ENCODE measurements at places on chromosomes 5 and 9.

GRCh38 chr9:3479514-3480352, 46.1 kb downstream of the RFX3 start:
- no peak for DNase-seq

- no peak for DNase-seq
Observed at GRCh38 chr9:98083061-98083501, 26.5 kb downstream of the NANS start.

DNA sequence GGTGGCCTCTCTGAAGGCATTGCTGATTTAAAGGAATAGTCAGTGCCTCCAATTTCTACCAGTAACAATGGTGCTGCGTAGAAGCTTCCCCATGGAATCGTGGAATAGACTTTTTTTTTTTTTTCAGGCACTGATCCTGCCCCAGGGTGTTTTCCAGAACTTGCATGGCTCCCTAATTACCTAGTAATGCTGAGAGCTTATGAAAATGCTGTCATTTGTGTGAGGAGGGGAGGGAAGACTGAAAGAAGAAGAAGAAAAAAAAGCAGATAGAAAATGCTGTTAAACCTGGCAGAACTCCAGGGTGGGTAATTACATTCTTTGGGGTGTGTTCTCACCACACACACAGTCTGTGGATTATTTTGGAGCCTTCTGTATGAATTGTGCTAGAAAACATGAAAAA, 4.8 kb upstream of the GRIA1 start:
- no peak for DNase-seq

DNA sequence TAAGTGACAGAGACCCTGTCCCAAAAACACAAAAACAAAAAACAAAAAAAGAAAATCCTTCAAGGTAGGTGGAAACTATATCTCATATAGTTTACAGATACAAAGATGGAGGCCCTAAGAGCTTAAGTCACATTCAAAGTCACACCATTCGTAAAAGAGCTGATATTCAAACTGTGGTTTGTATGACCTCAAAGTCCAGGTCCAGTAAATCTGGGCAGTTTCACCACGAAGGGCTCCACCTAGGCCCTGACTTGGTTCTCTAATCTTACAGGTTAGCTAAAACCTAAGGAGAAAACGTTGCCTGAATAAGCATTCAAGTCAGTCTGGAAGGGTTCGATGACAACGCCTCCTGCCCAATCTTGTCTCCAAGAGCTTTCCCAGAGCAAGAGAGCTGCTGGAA, 44.1 kb downstream of the SUSD1 start:
- no peak for DNase-seq

DNA sequence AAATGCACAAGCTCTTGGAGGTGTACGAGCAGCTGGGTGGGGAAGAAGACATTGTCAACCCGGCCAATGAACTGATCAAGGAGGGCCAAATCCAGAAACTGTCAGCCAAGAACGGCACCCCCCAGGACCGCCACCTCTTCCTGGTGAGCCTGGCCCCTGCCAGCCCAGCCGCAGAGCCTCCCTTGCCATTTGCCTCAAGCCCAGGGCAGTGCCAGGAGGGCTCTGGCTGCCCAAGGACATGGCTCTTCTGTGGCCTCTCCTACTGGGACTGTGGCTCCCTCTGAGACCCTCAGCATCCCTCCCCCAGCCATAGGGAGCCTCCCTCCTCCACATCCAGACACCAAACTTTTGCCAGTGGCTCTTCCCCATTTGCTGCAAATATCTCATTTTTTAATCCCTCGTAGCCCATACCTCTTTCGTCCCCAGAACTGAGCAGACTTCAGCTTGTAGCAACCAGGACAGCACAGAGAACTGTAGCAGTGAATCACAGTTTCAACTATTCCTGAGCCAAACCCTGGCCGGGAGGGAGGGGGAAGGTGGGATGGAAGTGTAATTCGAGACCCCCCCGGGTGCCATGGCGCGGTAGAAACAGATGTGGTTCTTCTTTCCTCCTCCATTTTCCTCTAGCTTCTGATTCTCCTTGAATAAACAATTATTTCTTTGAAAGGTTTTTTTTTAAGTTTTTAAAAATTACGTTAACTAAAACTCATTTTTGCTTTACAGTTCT, 44.5 kb upstream of the SUSD3 start:
- no peak for DNase-seq

- DNase-seq, result no peak
Observed at GRCh38 chr5:52497133-52497693, 290.5 kb upstream of the ITGA1 start.

- no peak for DNase-seq
Observed at GRCh38 chr5:154664869-154665268, 90.3 kb upstream of the LARP1 start.

GRCh38 chr5:57902095-57902494, 419.5 kb upstream of the ACTBL2 start:
- no peak for DNase-seq

DNA sequence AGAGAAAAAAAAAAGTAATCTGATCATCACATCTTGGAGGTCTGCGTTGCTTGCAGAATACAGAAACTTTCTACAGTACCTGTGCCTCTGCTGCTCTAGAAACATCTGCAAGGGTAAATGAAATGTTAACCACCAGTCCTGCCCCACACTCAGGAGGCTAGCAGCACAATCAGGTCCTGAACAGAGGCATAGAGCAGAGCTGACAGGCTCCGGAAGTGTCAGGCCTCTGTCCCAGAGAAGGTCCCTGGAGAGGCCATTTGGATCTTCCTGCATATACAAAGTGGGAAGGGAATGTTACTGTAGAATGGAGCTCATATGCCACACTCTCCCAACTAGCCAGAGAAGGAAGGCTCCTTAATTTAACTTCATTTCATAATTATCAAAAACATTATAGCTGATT, 7.2 kb downstream of the NRG2 start:
- DNase-seq, result no peak

- no peak for DNase-seq
Observed at GRCh38 chr5:146390469-146390868, 51.8 kb downstream of the POU4F3 start.

DNA sequence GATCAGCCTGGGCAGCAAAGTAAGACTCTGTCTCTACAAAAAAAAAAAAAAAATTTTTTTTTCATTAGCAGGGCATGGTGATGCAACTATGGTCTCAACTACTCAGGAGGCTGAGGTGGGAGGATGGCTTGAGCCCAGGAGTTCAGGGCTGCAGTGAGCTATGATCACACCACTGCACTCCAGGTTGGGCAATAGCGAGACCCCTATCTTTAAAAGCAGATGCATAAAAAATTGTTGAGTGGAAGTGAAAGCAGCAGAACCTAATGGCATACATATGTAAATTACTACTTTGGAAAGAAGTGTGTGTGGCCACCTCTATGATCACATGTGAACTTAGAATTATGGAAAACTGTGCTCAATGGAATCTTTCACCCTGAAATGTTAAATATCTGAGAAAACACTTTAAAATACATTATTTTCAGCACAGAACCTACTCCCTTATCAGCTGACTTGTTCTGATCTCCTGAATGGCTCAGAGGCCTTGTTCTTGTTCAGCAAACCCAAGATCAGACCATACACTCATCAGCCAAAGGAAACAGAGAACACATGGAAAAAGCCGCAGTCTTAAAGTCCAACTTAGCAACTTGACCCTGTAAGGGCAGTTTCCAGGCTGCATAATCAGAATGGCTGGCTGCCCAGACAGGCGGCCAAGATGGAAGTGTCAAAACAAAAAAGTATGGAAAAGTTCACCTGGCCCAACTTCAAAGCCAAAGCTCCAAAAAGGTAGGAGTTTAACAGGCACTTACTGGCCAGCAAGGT, 56.5 kb downstream of the SIL1 start:
- DNase-seq, result no peak

- DNase-seq, result no peak
Observed at GRCh38 chr9:107158321-107158720, 124.8 kb upstream of the RAD23B start.

- no peak for DNase-seq
Observed at GRCh38 chr5:59328709-59329296, 564.7 kb downstream of the PDE4D start.

GRCh38 chr9:88303721-88304451, 84.4 kb upstream of the SPIN1 start:
- DNase-seq, result no peak

GRCh38 chr9:118532592-118532991, 828.4 kb downstream of the TLR4 start:
- no peak for DNase-seq

DNA sequence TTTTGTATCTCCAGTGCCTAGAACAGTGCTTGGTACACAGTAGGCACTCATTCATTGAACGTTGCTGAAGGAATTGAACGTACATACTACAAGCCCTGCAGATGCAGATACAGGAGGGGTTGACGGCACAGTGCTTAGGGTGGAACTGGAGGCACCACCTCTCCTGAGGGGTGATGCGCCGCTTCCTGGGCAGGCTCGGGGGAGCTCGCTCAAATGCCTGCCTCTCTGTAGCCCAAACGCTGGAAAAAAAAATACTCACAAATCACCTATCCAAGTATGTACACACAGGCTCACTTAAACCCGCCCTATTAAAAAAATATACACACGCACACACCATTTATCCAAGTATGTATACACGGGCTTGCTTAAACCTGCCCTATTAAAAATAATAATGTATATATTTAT, 536 bp upstream of the COMMD10 start:
- DNase-seq, result no peak

DNA sequence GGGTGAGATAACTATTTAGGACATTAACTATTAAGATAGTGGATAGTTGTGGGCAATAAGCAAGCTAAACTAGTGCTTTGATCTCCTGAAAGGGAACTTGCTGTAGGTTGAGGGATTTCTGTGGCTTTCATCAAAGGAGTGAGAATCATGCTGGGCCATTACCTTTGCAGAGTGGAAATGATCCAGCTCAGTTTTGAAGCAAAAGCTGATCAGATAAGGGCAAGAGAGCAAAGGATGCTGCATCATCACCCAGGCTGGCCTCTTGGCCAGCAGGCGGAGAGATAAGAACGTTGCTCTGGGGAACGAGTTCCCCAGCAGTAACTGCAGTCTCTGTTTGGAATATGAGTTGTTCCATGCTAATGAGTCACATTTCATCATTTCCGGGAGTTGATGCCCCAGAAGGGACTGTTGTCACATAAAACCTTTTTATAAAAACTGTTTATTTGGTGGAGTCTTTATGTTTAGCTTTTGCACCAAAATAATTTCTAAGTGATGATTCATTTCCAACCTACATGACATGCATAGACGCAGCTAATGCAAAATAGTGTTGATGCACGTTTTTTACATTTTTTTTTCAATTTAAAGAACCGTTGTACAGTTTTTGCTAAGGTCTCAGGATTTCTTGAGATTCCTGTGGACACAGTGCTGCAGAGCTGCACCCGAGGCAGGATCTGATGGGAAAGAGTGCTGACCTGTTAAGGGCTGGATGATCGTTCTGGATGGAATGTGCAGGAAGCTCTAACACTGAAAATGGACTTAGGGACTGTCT, 99.3 kb downstream of the ACTBL2 start:
- DNase-seq, result no peak

GRCh38 chr9:81530846-81531245, 158.5 kb downstream of the TLE1 start:
- no peak for DNase-seq

DNA sequence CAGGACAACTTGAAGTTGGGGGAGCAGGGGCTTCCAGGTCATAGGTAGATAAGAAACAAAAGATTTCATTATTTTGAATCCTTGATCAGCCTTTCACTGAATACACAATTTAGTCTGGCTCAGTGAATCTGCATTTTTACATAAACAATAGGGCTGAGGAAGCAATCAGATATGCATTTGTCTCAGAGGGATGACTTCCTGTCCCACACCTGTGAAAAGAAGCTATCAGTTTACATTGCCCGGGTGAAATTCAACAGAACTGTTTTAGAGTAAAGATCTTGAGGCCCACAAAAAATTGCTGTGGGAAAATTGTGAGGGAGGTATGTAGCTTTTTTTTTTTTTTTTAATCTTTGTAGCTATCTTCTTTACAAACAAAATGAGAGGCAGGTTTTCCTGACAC, 38.3 kb downstream of the DNAJB5 start:
- no peak for DNase-seq

- DNase-seq, result no peak
Observed at GRCh38 chr5:43192558-43193180, 644 bp downstream of the NIM1K start.

DNA sequence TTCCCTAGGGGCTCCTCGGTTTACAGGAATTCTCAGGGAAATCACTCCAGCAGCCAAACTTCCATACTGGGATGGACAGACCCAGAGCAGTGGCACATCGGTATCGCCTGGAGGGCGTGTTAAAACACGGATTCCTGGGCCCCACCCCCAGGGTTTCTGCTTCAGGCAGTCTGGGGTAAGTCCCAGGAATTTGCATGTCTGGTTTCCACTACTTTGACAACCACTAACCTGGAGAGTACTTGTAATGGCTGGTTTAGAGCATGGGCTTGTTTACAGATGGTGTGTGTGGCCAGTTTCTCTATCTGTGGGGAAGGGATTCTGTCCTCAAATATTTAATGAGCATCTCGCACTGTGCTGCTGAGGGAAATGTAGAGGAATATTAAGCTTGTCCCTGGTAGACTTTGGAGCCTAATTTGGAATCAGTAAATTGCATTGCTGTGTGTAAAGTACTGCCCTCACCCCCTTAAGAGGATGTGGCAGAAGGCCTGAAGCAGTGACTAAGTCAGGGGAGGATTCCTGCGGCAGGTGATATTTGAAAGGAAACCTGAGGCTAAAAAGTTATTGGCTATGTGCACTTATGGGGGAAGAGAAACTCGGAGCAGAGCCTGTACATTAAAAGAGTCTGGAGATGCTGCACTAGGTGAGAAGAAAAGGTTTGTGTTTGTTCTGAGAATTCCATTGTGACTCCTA, 18.6 kb upstream of the TJP2 start:
- DNase-seq, result no peak

- DNase-seq, result no peak
Observed at GRCh38 chr5:14100281-14100680, 42.9 kb upstream of the TRIO start.

DNA sequence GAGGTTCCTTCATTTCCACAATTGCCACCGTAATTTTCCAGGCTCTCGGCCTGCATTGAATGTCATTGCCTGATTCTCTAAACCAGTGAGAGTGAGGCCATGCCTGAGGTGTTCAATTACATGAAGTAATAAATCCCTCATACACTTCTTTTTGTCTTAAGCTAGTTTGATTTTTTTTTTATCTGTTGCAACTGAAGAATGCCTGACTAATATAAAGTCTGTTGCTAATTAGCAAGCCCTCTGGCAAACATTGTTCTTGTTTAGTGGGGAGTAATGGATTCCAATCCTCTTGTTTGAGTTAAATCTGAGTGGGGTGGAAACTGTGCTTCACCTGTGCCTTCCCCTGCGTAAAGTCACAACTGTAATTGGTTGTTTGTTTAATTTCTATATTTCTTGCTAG, 338.1 kb upstream of the ATP10B start:
- DNase-seq, result no peak

- DNase-seq, result no peak
Observed at GRCh38 chr9:76932757-76933156, 26.8 kb upstream of the PRUNE2 start.
